ENCODE measurements at places on chromosomes 12 and 14.

DNA sequence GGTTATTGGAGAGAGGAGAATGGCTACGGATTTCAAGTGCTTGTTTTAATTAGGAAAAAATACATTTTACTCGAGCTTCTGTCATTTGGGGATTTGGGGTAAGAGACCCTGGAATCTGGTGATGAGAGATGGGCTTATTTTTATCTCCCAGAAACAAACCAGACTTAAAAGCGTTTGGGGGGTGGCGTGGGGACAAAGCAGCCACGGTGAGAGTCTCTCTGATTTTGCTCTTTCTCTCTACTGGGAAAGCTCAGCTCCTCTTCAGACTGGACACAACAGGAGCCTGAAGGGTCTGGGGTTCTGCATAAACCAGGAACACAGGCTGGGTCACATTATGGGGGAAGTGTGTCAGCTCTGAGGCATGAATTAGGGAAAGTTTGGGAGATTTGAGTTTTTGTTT is 3.8 kb downstream of the VSX2 start:
- no peak for DNase-seq

GRCh38 chr12:126914170-126914793 is 1352.7 kb upstream of the TMEM132C start:
- DNase-seq = no peak

- no peak for DNase-seq
These were observed 428.5 kb downstream of the CCDC91 start for GRCh38 chr12:28618772-28619171.

- DNase-seq = no peak
These were observed 26.6 kb downstream of the DCN start for GRCh38 chr12:91155990-91156389.

DNA sequence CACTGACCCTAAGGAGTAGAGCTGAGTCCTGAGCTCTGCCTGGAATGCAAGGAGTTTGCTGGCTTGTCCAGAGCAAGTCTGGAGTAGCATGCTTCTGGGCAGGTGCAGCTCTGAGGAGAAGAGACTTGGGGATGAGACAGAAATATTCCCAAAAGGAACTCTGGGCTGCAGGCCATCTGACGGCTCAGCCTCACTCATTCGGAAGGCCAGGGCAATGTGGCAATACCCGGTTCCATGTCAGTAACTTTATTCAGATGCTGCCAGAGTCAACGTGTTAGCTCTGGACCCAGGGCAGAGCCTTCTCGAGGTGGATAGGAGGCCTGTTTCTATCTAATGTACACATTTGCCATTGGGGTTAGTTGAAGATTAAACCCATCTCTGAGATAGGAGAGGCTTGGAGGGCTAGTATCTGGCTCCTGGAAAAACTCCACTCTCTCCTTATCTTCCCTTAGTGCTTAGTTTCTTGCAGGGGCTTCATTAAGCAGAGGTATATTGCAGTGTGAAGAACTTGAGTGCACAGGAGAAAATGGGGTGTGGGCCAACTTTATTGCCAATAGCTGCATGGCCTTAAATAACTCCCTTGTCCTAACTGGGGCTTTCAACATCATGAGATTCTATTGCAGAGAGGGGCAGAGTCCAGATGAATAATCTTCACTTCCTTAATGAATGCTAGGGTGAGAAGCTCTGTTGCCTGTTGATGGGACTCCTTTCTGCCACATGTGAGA is 65.6 kb downstream of the NTF3 start:
- no peak for DNase-seq

- DNase-seq = no peak
These were observed 5.6 kb upstream of the GOLGA3 start for GRCh38 chr12:132834181-132834711.

GRCh38 chr12:51850965-51851299 is 2.4 kb upstream of the FIGNL2 start:
- DNase-seq = no peak

DNA sequence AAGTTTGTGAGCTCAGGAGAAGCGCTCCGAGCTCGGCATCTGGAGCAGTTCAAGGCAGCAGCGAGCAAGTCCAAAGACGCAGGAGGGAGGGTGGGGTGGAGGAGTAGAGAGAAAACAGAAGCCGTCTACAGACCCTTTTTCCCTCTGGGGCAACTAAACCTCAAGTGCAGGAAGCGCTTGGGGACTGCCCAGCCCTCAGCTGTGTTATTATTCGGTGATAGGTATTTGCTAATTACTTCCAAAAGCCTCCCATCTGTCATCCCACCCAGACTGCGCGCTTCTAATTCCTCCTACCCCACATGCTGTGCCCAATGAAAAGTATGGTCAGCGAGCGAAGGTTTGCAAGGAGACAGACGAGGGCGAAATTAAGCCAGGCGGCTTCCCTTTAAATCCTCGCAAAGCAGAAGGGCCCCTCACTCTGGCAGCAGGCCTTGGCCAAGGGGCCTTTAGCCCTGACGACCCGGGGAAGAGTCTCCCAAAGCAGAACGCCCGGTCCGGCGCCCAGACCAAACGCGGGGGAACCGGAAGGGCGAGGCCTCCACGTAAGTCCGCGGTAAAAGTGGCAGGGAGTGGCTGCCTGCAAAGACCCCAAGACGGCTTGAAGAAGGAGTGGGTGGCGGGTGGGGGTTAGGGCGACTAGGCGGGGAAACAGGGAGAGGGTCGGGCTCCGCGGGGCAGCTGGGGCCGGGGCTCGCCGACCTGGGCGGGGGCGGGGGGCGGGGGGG is 507 bp upstream of the CD9 start:
- no peak for DNase-seq

DNA sequence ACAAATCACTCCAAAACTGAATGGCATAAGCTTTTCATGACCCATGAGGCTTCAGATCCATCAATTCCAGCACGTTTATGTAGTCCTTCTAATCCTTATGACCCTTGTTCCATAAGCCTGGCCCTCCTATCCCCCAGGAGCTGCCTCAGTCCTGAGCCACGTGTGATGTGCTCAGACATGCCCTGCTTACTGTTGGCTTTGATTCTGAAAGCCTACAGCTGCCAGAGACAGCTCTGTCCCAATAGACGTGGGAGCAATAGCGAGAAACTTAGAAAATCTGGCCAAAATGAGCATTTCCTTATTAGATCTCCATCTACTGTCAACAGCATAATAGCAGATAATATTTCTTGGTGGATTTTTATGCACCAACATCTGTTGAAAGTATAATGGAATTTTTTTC is 33.2 kb downstream of the DUSP6 start:
- no peak for DNase-seq

GRCh38 chr12:122545855-122546254 is 18.8 kb downstream of the KNTC1 start:
- DNase-seq = no peak

GRCh38 chr12:2692080-2692479 is 102.7 kb upstream of the FKBP4 start:
- no peak for DNase-seq

DNA sequence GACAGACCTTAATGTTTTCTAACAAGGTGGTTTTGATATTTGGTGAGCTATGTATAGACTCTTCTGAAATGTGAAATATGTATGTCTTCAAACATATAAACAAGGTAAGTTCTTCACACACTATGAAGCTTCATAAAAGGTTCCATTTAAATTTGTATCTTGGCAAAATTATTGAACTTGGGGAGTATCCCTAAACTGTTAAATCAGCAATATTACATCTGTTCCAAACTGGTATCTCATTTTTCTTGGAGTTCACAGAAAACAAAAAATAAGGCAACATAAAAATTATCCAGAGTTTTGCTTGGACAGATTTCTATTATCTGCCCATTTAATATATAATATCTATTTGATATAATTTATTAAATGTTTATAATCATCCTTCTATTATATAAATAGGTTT is 62.4 kb downstream of the TAOK3 start:
- DNase-seq = no peak

DNA sequence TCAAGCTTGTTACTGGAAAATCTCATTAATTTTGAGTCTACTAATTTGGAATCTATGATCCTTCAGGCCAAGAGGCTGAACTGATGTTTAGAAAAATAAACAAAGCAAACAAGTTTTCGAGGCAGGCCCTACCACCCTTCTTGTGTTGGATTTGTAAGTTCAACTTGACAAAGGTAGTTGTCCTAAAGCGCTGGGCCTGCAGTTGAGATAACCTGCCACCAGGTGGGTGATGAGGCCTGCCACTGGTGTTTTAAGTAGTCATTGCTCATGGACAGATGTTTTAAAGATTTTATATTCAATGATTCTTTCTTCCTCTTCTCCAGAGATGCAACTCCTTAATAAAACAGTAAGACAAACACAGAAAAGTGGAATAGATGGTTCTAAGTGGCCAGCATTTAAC is 19.4 kb downstream of the ACVRL1 start:
- no peak for DNase-seq

DNA sequence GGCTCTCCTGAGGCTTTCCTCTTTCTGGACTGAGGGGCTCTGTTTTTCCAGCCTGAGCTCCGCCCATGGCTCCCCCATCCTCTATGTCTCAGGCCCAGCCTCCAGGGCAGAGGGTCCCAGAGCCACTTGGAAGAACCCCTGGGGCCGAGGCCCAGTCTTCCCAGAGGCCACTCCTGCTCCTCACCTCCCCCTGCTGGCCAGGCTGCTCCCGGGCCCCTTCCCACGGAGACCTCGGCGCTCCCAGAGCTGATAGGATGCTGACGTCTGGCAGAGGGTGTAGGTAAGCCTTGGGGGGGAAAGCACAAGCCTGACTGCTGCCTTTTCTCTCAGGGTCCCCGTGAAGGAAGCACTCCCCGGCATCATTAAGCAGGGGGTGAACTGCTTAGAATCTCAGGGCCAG is 51.4 kb downstream of the ERH start:
- no peak for DNase-seq

DNA sequence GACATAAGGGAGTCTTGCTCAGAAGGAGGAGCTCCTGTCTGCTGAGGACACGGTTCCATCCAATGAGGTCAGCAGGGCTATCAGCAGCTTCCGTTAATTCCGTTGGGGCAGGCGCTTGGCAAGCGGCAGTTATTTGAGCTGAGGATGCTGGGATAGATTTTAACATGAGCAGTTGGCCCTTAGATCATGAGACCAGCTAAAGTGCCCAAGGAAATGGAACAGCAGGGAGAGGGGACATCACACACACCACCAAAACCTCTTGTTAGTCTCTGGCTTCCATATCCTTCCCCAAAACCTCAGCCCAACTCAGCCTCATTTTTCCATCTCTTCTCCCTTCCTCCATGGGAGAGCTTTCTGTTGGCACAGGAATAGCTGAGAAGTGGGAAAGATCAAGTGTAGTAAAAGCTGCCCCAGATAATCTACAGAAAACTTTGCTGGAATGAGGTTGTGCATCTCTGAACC is 138.7 kb upstream of the PZP start:
- DNase-seq = no peak

GRCh38 chr14:77059276-77059915 is 30.9 kb upstream of the IRF2BPL start:
- DNase-seq = peak; percentile 91

GRCh38 chr12:93466625-93467350 is 526 bp upstream of the MRPL42 start:
- DNase-seq = no peak

DNA sequence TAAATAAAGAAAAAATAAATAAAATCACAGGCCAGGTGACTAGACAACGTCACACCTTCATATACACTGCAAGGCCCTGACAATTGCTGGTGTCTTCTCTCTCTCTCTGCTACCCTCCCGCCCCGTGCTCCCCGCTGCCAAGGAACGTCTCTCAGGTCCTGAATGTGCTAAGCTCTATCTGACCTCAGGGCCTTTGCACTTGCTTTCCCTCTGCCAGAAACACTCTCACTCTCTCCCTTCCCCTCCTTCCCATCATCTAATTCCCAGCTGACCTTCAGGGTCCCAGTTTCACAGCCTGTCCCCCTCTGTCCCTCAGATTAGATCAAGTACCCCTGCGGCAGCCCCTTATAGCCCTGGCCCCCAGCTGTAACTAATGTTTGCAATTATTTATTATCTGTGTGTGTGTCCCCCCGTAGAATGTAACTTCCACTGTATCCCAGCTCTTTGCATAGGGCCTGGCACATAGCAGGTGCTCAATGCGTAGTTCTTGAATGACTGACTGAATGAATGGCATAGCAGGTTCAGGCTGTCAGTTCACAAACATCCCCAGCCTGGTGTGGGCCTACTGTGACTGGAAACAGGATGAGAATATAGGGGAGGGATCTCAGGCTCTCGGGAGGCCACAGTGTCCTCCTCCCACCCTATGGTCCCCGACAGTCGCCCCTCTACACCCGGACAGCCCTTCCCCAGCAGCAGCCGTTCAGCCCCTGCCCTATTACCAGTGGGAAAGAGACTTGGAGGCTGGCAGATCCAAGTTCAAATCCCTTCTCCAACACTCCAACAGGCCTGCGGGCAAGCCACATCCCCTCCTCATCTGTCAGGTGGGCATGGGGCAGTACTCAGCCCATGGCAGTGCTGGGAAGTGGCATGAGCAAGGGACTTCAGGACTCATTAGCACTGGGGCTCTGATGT is 6.6 kb downstream of the BEGAIN start:
- no peak for DNase-seq

GRCh38 chr12:26813812-26814211 is 19.2 kb downstream of the ITPR2 start:
- DNase-seq = no peak

DNA sequence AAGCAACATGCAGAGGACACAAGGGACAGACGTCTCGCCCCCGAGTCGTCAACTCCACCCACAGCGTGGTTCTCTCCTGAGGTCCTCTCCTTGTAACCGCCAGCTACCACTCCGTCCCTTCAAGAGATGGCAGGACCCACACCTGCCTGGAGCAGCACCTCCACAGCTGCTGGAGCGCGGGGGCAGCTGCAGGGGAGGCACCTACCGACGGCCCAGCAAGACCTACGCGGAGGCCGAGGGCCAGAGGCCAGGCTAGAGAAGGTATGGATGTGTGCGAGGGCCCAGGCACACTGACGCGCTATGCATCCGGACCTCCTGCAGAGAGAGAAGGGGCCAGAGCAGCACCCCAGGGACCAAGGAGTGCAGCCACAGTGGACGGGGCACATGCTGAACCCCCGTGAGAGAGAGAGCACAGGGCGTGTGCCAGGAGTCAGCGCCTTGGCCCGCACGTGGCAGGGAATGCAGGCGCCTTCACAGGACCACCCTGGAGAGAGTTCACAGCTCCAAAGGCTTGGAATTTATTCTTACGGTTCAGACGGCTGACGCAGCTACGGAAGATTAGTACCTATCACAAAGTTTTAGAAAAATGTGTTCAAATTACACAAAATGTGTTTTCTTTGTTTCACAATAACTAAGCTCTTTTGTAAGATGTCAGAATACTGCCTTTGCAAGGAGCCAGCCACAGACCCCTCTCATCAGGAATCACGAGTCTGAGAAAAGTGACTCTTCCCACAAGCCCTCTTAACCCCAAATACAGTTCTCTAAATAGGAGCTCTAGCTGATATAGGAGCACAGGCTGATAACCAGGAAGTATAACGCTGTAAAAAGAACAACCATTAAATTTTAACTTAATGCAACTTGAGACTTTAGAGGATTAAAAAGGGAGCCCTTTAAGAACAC is 36.8 kb downstream of the CDC42BPB start:
- DNase-seq = no peak

GRCh38 chr12:29591140-29592020 is 93.9 kb upstream of the OVCH1 start:
- no peak for DNase-seq

- no peak for DNase-seq
These were observed 451.3 kb downstream of the ZFP36L1 start for GRCh38 chr14:68341411-68342212.

GRCh38 chr12:113874999-113875561 is 91.0 kb downstream of the RBM19 start:
- no peak for DNase-seq

GRCh38 chr12:43882578-43883178 is 46.8 kb downstream of the TMEM117 start:
- DNase-seq = peak; percentile 78

Measured in Ammon's horn (tissue), 1 donor.